Foreskin keratinocyte (primary cell): ENCODE measurements at places on chromosomes 1 and 21. TPM values are rescaled to one million over a fixed set of nuclear protein-coding genes. Genes with fewer than 3 reads are reported as not detected.

DNA sequence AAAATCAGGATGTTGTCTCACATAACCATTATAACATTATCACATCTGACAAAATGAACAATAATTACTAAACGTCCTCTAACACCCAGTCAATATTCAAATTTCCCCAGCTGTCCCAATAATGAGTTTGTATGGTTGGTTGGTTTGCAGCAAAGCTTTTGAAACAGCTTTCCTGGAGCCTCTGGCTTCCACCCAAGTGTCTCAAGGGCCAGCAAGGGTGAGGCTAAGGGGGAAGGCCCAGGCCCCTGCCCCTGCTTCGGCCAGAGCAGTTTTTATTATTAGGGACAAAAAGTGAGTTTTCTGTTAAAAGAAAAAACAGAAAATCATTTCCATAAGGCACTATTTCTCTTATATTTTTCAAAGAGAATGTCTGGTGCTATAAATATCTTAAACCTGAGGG lies 19.1 kb upstream of the AVPR1B start:
- no peak for DNase-seq

DNA sequence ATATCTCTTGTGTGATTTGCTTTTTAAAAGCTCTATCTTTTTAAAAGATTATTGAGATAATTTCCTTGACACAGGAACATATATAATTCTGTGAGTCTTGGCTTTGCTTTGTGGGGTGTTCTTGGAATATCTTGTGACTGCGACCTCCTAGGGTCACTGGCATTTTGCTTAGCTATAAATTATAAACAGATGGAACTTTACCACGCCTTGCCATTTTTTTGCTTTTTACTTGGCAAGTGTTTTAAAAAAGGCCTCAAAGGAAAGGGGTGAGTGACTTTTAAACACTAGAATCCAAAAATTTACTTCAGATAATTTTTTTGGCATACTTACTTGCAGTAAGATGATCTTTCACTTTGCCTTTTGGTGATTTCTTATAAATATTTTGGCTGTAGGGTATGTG lies 43.6 kb downstream of the ALG6 start:
- no peak for DNase-seq

DNA sequence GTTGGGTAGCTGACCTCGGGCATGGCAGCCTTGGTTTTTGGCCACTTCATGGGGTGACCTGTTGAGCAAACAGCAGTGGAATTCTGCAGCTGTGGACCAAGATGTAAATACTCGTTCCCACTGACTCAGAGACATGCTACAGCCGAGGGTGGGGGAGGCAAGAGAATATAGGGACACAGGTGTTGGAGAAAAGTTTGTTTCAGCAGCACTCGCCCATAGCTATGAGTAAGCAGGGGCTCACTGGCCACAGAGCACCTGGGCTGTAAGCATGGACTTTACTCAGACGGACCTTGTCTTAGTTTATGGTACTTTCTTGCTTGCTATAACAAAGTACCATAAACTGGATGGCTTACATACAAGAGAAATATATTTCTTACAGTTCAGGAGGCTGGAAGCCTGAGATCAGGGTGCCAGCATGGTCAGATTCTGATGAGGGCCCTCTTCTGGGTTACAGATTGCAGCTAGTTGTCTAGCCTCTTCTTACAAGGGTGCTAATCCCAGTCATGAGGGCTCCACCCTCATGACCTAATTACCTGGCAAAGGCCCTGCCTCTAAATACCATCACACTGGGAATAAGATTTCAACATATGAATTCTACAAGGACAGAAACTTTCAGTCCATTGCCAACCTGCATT lies 437.2 kb upstream of the DAB1 start:
- peak; percentile 90 for DNase-seq

DNA sequence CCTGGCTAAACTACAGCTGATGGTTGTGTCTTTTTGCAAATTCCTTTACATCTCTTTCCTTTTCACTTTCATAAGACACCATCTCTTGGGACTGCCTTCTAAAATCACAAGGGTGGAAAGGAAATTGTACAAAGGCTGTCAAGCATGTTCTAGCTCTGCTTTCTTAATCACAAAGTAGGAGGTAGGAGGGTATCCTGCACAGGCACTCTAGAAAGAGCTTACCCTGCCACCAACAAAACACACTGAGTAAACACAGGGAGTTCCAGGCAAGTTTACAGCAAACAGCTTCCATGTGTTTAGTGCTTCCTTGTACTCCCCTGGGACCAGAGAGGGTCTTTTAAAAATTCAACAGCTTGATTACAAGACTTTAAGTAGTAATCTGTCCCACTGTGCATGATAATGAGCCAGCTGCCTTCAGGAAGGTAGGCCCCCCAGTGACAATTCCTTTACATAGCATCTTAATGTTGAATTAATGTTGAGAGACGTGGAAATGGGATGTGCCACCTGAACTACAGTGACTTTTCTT lies 2.4 kb downstream of the PLPP3 start:
- peak; percentile 6 for DNase-seq

- no peak for DNase-seq
Measured at GRCh38 chr1:61186753-61187152, 104.4 kb downstream of the NFIA start.

DNA sequence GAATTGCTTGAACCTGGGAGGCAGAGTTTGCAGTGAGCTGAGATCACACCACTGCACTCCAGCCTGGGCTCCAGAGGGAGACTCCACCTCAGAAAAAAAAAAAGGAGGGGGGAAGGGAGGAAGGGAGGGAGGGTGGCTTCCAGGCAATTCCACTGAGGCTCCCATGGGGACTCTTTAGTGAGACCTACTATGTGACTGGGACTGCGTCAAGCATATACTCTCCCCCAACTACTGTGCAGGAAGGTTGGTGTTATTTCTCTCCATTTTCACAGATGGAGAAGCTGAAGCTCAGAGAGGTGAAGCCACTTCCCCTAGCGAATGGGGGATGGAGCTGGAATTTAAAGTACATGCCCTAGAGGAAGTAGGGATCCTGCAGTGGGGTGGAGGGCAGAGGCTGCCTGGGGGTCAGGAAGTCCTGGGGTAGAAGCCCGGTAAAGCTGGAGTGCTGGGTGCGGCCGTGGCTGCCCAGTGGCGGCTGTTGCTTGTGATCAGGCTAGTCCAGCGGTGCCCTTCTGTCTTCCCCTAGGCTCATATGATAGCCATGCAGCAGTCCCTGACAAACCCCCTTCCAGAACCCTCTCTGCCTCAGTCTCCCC lies 40.3 kb downstream of the RAP1GAP start:
- DNase-seq: no peak

GRCh38 chr1:31483012-31483946 lies 70.3 kb downstream of the SERINC2 start:
- peak; percentile 97 for DNase-seq

GRCh38 chr1:176904057-176904751 lies 260.3 kb downstream of the ASTN1 start:
- no peak for DNase-seq

- no peak for DNase-seq
Measured at GRCh38 chr1:174131032-174131638, 28.2 kb upstream of the RABGAP1L start.

- no peak for DNase-seq
Measured at GRCh38 chr1:41369531-41369930, 8.3 kb downstream of the FOXO6 start.

DNA sequence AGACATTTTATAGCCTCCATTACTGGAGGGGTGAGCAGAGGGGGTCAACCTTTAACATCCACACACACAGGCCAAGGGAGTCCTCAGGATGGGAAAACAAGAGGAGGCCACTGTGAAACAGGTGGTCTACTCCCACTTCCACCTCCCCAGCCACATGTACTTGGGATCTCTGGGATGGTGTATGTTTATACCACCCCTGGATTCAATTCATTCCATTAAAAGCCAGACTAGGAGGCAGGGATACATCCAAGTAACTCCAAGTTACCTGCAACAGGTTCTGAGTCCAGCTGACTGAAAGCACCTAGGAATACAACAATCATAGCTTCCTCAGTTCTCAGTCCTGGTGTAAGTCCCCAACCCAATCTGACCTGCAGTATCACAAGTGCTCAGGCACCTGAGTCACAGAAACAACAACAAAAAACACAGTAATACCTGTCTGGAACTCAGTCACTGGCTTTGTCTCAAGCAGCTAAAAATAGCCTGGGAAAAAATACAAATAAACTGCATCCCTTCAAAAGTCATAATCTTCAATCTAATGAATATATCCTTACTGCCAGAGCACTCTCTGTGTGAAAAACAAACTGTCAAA lies 9.8 kb downstream of the ERI3 start:
- no peak for DNase-seq

DNA sequence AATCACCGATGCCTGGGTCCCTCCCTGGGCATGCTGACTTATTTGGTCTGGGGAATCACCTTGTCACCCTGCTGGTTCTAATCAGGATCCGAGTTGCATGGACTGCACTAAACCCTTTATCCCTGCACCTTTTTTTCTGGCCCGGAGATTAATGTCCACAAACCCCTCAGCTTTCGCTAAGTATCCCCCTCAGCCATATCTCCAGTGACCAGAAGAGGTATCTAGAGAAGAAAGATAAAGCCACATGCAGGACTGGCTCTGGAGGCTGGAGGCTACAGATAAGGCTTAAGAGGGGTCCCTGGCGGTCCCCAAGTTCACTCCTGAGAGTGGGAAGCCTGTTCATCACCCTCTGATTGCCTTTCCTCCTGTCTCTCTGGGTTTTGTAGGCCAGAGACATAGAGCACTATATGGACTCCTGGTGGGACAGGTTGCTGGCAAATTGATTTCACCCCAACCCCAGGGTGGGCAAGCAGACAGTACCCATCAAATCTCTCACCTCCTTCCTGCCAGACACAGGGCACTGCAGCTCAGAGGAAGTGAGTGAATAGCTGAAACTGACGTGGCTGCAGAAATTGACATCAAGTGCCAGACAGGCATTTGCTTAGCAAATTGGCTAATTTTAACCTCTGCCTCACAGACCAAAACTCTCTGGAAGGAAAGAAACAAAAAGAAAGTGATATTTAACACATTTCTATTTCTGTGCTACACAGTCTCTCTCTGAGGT lies 38.8 kb downstream of the HMGB4 start:
- no peak for DNase-seq

DNA sequence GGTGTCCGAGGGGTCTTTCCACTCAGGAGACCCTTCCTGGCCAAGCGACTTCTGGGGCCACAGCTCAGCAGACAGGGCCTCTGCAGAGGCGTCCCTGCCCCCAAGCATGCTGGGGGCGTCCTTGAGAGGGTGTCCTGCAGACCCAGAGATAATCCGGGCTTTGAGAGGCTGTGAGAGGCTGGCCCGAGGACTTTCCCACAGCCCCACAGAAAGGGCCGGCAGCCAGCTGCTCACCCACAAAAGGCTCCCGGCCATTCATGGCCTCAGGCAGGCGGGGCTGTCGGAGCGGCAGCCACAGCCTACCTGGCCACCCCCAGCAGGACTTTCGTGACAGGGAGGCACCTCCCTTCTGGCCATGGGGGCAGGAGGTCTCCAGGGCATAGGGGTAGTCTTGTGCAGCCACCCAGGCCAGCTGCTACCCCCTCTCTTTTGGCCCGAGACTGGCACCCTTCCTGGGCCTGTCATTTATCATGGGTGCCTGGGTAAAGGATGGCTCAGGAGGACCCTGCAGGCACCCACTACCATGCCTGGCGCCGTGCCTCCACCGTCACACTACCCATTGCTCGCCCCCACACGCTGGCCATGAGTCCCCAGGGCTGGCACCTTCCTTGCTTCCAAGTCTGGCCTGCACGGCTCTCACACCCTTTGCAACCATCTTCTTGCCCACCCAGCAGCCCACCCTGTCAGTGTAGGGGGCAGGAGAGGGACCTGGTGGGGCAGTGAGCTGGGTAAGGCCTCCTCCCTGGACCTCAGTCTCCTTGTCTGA lies 11.1 kb upstream of the TNFRSF14 start:
- no peak for DNase-seq

DNA sequence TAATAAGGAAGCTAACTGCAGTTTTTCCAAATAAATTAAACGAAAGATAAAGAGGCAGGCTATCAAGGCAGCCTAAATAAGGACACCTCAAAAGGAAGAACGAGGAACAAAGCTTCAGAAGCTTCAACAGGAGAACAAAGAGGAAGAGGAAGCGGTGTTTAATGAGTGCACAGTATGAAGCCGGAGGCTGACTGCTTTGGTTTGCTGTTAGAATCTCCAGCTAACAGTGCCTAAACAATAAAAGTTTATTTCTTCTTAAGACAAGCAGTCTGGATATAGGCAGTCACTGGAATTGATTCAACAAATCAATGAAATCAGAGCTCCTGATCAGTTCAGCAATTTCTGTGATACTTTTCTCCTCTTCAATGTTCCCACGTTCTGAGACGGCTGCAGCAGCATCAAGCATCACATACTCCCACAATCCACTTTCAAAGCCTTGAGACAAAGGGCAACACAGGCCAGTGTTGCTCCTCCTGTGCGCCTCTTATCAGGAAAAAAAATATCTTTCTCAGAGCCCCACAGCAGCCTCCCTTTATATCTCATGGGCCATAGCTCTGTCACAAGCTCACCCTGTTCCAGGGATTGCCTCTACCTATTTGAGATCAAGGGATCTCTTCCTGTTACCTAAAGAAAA lies 365.6 kb upstream of the ST6GALNAC5 start:
- no peak for DNase-seq

DNA sequence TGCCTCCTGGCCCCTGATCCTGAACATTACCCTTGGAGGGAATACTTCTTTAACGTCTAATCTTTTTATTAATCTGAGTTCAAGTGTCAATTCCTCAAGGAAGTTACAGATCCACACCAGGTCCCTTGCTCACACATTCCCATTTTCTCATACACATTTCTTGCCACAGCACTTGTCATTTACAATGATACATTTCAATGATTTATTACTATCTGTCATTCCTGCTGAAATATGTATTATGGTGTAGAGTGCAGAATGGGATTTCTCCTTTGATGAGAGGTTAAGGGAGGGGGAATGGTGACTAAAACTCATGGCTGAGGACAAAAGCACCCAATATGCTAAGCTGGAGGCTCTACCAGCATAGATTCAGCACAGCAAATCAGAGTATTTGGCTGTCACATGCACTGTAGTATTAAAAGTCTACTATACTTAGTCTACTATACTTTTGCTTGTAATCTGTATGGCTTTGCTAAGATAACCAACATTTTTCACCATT lies 982.5 kb downstream of the TTLL7 start:
- no peak for DNase-seq

Gene FOXO6
- total RNA-seq: 0.07 TPM in 1 of 2 replicates, not detected in the other

Gene IFI44
- 55.2 and 78.8 TPM in 2 replicates for total RNA-seq

Gene NES
- 0.04 and 0.14 TPM in 2 replicates for total RNA-seq

Gene KIF26B
- total RNA-seq: 1.0 and 1.9 TPM in 2 replicates
